ENCODE measurements at places on chromosomes 7 and 10.
A peak's percentile ranks its signal among the peaks of the same experiment; 100 is the strongest.

GRCh38 chr10:29174389-29174788, 114.5 kb upstream of the LYZL1 start:
- no peak for DNase-seq

- DNase-seq = no peak
Observed at GRCh38 chr7:56081626-56082340, 11.0 kb downstream of the PHKG1 start.

GRCh38 chr7:157502701-157503111, 165.9 kb downstream of the DNAJB6 start:
- DNase-seq = peak; percentile 49

GRCh38 chr7:34991938-34992840, 45.1 kb downstream of the DPY19L1 start:
- DNase-seq = peak; percentile 59

DNA sequence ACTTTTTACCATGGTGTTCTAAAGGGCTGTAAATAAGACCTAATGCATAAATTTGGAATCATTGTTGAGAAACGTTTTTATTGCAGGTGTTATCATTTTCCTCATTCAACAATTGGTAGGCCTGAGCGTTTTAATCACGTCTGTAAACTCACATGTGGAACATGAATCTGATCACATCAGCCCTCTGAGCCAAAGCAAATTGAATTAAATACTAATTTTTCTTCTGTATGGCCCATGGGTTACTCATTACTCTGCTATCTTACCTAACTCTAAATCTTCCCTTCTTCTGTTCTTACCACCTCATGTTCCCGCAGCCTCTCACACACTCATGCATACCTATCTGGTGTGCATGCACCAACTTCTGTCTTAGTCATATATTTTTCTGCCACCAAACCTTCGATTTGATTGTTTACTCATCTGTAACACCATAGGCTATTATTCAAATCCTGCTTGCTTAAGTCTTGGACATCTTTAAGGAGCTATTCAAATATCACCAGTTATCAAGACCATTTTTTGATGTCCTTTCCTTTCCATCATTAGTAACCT, 82.3 kb downstream of the NXPH1 start:
- DNase-seq = no peak

GRCh38 chr10:94027197-94027596, 33.5 kb downstream of the PLCE1 start:
- DNase-seq = no peak

- no peak for DNase-seq
Observed at GRCh38 chr10:48273741-48274140, 755 bp downstream of the FRMPD2 start.

GRCh38 chr10:124336186-124336585, 82.5 kb downstream of the OAT start:
- DNase-seq = no peak

GRCh38 chr10:80153460-80153859, 20.9 kb downstream of the PLAC9 start:
- DNase-seq = no peak

DNA sequence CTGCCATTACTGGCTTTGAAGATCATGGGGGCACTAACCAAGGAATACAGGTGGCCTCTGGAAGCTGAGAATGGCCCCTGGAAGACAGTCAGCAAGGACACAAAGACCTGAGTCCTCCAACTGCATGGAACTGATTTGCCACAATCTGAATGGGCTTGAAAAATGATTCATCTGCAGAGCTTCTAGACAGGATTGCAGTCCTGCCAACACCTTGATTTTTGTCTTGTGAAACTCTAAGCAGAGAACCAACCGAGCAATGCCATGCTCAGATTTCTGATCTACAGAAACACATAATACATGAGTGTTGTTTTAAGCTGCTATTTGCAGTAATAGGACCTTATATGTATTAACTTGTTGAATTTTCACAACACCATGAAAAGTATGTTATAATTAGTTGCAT, 66.1 kb upstream of the SLC13A1 start:
- DNase-seq = no peak

- no peak for DNase-seq
Observed at GRCh38 chr10:124601016-124601415, 139.4 kb downstream of the LHPP start.

- no peak for DNase-seq
Observed at GRCh38 chr10:43774234-43774769, 125.6 kb upstream of the ZNF32 start.

DNA sequence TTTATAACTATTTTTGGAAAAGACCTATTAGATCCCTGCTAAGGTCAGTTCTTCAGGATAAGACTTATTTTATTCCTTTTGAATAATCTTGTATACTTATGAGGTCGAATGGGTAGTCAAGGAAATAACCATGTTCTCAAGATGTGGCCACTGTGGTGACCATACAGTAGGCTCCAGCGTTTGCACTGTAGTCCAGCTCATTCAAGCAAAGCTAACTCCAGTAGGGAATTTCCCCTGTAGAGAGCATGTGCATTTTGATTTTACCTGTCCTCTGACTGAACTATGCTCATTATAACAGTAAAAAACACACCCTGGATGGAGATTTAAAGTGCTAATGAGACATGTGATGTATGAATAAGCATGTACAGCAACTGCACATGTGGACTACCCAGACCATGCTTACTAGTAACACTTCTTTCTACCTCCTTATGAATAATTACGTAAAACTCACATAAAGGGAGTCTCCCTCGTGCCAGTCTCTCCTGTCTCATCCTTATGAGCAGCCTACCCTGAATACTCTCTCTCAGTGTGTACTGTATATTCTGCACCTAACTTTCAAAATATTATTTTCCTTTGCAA, 32.4 kb upstream of the SEMA3E start:
- peak; percentile 24 for DNase-seq

- DNase-seq = no peak
Observed at GRCh38 chr7:44433255-44434022, 57.0 kb downstream of the NUDCD3 start.

DNA sequence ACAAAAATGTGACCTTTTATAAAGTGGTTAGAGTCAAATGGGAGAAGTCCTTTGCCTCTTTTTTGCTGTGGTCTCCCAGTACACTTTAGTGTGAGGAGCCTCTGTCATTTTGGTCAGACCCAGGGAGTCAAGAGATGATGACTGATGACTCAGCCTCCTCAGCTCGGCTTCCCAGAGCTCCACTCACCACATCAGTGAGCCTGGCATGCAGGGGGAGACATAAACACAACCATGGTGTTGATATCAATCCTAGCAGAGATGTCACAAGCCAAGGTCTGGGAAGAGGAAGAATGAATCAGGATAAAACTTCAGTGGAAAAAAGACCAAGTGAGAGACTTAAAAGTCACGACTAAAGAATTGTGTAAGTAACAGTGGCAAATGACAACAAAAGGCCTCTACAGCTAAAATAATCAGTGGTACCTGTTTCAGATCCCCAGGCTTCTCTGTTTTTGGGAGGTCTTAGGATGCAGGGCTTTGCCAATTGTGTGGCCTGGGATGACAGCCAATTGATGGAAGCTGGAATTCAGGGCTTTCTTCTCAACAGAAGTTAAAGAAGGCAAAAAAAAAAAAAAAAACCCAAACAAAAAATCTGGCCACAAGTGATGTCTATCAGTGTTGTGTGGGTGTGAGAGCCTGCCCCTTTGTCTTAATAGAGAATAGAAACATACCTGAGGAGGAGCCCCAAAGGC, 50.2 kb downstream of the TFAM start:
- DNase-seq = no peak

GRCh38 chr7:71385330-71385729, 253.4 kb downstream of the GALNT17 start:
- no peak for DNase-seq

- no peak for DNase-seq
Observed at GRCh38 chr7:50751146-50751545, 31.6 kb downstream of the GRB10 start.

DNA sequence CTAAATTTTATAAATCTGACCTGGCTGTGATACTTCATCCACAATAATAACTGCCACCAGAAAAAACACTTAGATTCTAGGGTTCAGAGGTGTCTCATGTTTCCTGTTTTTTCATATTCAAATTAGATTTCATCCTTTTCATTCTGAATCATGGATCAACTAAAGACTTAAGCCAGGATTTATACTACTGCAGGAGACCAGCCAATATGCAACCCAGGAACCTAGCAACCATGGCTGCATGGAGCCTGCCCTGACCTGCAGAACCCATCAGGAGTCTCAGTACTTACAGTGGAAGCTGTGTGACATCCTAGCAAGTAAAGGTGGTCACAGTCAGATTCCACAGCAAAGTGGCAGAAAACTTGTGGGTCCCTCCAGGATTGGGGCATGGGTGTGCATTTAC, 40.5 kb upstream of the RNF148 start:
- no peak for DNase-seq

DNA sequence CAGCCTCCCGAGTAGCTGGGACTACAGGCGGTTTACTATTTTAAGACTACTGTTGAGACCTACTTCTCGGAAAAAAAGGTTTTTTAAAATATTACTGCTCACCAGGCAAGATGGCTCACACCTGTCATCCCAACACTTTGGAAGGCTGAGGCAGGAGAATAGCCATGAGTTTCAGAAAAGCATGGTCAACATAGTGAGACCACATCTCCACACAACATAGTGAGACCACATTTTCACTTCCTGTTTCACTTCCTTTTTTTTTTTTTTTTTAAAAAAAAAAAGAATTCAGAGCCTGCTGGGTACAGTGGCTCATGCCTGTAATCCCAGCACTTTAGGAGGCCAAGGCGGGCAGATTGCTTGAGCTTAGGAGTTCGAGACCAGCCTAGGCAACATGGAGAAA, 46.5 kb downstream of the SVOPL start:
- peak; percentile 12 for DNase-seq

DNA sequence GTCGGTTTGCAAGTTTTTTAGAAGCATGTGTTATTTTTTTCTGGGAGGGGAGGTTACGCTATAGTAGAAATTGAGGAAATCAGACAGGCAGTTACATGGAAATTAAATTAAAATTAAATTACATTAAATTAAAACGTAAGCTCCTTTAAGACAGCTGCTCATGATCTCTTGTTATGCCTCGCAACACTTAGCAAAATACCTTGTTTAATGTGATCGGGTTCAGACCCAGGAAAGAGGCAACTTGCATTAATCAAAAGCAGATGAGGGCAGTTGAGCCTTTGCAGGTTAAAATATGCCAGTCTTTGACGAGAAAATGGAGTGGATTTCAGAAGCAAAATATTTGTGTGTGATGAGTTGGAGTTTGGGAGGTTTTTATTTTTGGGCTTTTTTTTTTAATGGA, 651.8 kb downstream of the INHBA start:
- DNase-seq = no peak

DNA sequence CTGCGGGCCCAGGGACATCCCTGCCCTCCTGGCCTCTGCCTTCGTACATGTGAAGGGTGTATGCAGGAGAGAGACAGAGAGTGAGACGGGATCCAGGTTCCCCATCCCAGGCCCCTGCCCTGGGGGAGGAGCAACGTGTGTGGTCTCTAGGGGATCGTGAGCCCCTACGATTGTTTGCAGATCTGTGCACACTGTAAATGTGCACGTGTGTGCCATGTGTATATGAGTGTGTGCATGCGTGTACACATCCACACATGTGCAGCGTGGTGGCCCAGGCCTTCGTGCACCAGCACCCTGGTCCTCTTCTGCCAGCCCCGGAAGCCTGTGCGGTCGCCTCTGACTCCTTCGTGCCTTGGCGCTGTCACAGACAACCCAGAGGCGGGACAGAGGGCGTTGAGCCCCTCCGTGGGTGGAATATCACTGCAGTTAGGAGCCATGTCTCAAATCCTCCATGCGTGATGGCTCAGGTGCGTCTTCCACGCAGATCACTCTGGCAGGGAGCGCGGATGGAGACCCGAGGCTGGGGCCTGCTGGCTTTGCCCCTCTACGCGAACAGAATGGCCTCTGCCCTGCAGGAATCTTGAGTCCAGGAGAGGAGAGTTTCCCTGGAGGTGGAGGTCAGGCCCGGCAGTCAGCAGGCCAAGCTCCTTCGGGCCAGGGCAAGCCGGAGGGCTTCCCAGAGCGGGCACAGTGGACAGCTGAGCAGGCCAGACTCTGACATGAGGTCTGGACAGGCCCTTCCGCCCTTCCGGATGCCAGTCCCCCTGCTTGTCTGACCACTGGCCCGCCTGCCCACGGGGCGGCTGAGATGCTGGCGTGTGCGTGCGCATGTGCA, 97.5 kb downstream of the UNCX start:
- no peak for DNase-seq

- no peak for DNase-seq
Observed at GRCh38 chr7:1639071-1639470, 31.0 kb upstream of the ELFN1 start.

DNA sequence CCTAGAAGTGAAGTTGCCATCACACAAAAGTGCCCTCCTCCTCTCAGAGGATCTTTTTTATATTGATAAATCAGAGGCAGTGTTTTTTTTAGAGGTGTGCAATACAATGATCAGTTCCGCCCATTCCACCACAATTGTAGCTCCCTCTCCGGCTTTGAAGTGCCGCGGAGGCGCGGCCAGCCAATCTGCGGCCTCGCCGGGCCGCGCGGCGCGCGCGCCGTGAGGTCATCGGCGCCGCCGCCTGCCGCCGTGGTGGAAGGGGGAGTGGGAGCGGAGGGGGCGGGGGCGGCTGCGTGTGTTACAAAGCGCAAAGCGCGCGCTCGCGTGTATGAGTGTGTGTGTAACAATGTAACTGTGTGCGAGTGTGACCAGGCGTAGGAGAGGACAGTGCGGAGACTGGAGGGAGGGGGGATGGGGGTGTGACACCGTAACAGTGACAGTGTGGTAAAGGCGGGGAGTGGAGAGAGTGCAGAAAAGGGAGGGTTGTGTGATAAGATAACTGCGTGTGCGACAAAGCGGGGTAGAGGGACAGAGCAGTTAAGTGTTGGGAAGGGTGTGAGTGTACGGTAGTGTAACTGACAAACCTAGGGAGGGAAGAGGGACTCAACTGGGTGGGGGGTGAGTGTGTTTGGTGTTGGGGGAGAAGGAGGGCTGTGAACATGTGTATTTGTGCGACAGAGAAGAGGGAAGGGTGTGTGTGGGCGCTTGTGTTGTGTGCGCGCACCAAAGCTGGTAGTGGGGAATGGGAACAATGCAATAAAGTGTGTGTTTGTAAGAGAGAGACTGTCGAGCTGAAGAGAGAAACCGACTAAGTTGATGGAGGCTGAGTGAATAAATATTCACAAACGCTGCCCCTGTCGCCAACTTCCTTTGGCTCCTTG, at the start of gene SP8:
Gene SP8, minus strand, starts transcription at position 108 of the 881 bp plus-strand sequence. Its CDS starts 88 bp downstream, at position 20.
- DNase-seq = no peak

DNA sequence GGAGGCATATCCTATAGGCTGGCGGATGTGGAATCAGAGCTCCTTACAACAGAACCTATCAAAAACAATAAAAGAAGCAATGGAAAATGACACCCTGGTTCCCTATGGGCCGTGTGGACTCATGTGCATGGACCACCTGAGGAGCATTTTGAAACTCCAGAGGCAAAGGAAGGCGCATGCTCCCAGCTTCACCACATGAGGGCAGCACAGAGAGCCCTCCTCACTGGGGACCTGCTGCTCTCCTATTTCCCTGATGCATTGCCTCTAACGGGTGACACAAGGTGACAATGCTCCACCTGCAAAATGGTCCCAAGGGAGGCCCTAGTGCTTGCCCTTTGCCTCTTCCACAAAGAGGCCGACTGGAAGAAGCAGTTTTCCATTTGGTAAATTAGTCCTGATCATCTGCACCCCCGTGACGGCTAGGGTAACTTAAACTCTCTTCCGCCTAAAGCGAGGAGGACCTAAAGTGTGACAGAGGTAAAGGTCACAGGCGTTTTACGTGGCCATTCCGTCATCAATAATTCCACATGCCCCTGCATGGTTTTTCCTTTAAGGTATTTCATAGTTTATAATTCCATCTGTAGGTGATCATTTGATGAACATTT, 67.7 kb downstream of the GPAM start:
- DNase-seq = peak; percentile 48

GRCh38 chr7:98836811-98837629, 32.8 kb downstream of the TMEM130 start:
- peak; percentile 56 for DNase-seq

GRCh38 chr7:156898938-156899337, 6.0 kb upstream of the LMBR1 start:
- no peak for DNase-seq
